ENCODE measurements at places on chromosomes 12 and 14.

DNA sequence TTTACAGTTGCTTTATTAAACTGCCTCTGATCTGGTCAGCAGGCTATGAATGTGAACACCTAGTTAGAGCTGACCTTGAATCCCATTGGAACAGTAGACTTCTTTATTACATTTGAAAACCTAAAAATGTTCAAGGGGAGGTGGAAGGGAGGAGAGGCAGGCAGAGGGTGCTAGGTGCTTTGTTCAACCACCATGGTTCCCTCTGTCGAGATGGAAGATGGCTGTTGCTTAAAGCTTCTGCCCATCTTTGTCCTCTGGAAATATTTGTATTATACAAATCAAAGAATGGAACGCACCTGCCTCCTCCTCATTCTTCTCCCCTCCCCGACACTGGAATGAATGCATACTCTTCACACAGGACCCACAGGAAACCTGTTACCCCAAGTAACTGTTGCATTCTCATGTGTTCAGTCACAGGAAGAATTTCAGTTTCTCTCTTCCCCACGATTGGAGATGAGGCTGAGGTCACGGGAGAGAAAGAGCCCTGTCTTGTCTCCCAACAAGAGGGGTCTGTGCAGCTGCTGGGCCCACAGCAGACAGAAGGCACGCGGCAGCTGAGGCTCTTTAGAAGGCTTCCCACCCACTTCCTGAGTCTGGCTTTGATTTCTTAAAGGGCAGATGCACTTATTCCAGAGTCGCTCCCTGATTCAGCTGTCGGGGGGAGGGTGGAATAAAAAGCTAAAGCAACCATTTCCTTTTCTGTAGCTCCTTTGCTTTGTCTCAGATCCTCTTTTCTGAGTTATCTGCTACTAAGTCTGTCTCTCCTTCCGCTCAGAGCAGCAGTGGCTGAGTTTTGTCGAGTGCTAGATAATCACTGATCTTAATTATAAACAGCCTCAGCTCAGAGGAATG lies 217.9 kb upstream of the BTG1 start:
- DNase-seq = peak; percentile 58

DNA sequence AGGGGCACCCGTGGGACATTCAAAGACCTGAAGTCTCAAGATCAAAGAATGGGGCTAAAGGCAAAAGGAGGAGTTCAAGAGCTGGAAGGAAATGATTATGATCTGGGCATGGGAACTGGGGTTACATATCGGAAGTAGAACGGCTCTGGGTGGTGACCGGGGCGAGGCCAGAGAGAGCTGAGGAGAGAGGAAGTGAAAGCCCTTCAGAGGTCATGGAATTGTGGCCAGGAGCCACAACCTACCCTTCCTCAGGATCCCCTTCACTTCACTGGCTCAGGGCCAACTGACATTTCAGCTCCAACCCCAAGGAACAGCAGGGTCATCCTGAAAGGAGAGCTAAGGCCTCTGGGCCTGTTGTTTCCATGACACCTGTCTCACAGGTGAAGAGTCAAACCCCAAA lies 57.8 kb downstream of the GALNT16 start:
- no peak for DNase-seq

DNA sequence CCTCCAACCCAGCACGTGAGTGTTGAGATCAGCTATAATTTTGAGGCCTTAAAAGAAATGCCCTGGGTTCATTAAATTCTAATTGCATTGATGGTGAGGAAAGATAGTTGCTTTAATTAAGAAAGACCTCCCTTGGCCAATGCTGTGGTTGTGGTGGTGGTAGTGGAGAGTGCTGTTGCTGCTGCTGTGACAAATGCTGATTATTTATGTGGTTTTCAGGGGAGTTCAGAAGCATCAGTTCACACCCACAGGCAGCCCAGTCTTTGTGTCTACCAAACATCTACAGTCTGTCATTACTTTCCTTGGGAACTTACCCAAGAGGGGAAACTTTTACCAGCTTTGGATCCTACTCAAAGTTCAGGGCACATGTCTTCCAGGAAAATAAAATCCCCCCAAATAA lies 178.4 kb upstream of the PARP11 start:
- DNase-seq = no peak

DNA sequence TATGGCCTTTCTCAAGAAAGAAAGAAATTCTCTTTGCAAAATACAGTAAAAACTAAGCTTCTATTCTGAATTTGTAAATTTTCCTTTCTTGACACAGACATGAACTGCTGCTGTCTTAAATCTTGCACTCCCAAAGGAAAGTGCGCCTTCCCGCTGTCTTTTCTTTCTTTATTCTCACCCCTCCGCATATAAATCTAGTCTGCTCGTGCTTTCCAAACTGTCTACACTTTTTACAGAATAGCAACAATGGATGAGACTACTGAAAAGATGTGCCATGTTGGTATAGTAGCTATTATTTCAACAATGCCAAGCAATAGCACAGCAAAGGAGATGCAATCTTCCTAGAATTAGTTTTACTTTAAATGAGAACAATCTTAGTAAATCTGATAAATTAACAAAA lies 328.8 kb upstream of the PDE3A start:
- DNase-seq = no peak

DNA sequence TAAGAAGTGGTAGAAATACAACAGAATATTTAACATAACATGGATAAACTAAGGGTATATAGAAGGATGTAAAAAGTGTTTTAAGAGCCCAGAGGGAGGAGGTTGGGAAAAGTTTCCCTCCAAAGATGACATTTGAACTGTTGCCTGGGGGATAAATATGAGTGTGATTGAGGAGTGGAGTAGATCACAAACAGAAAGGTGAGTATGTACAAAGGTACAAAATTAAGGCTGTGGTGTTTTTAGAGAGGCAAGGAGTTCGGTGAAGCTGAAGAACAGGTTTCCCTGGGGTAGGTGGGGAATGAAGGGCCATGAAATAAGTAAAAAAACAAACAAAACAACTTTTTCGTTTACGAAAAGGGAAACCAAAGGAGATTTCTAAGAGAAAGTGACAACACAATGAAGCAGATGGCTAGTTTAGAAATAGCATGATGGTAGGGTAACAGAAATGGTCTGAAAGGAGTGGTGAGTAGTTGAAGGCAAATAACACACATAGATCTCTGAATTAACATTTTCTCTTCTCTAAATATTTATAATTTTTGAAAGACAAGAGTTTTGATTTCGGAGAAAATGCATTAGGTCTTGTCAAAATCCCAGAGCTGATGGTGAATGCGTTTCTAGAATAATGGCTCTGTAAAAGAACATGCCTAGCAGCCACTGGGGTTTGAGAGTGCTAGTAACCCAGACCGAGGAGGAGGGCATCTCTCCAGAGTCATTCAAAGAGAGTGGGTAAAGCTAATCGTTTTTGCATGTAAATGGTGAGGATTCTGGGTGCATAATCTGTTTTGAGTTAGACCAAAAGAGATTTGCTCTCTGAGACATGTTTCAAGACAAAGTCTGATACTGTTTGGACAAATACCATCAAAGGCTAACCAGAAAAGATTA lies 240.4 kb upstream of the DCN start:
- no peak for DNase-seq

- DNase-seq = peak; percentile 49
Observed at GRCh38 chr12:115897729-115898128, 379.8 kb downstream of the MED13L start.

DNA sequence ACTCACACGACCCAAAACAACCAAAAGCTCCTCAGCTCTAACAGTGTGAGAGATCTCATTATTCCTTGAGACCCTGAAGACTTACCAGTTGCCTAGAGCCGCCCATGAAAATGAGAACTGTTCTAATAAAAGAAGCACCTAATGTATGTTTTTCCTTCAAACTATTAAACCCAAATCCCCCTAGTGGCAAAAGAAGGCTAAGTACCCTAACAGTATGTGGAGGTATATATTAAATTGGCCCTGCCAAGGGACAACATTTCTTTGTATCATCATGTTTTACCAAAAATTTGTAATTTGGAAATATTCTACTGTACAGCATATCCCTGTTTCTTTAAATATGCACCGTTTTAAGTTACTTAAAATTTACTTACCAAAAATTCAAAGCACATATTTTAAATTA lies 38.0 kb upstream of the PPFIA2 start:
- no peak for DNase-seq

GRCh38 chr12:14454098-14454907 lies 88.8 kb downstream of the ATF7IP start:
- peak; percentile 53 for DNase-seq

GRCh38 chr12:127928615-127929571 lies 338.1 kb upstream of the TMEM132C start:
- DNase-seq = peak; percentile 63

- DNase-seq = no peak
Observed at GRCh38 chr12:95017482-95017881, 14.0 kb upstream of the NDUFA12 start.

- DNase-seq = peak; percentile 37
Observed at GRCh38 chr12:110742096-110742717, 484 bp downstream of the PPP1CC start.

DNA sequence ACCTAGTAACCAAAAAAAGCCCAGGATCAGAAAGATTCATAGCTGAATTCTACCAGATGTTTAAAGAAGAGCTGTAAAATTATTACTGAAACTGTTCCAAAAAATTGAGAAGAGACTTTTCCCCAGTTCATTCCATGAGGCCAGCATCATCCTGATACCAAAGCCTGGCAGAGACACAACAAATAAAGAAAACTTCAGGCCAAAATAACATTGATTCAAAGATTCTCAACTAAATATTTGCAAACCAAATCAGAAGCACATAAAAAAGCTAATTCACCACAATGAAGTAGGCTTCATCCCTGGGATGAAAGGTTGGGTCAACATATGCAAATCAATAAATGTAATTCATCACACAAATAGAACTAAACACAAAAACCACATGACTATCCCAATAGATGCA lies 151.2 kb downstream of the PLCZ1 start:
- no peak for DNase-seq

DNA sequence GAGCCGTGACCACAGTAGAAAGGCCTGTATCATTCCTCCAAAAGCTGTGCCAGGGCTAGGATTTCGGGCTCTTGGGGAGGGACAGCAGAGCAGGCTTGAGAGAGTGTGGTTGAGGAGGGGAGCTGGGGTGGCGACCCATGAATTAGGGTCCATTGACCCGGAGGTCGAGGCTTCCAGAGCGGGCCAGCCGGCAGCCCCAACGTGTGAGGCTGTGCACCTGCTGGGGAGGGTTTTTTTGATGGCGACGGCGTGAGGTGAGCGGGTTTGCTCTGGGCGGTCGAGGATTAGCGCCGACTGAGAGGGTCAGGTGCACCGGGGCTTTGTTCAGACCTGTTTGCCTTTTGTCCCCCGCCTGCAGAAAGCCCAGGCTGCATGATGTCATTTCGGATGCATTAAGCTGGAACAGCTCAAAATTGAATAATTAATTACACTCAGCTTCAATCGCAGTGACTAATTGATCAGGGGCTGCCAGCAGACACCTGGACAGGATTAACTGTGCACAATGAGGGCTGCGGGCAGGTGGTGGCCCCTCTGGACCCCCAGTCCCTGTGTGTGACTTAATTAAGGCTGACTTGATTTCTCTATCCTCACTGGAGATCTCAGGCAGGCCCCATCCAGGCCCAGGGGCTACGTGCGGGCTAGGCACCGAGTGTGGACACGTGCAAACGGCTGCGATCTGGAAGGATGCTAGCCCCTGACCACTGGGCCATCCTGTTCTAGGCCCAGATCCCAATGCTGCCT lies 42.1 kb upstream of the MEG3 start:
- DNase-seq = no peak

DNA sequence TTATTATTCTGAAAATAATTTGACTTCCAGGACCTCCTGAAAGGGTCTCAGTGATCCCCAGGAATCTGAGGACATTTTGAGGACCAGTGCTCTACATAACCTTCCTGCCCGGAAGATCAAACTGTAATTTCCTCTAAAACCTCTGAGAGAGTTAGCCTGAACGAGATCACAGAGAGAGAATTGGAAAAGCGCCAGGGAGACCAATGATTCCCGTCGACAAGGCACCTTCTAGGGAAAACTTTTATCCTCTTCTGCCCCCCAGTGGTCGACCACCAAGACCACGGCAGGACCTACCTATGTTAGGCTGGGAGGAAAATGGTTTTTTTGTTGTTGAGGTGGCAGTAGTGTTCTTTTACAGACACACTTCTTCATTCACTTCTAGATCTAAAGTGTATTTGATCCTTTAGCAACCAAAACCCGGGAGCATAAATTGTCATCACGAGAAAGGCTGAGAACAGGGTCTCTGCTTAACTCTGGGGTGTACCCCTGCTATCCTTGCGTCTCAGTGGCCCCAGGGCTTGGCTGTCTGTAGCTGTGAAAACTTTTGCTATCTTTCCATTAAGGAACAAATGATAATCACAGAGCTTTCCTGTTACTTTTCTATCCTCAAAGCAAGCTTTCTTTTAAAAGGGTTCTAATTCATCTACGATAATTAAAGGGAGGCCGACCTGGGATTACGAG lies 62.9 kb upstream of the NID2 start:
- DNase-seq = peak; percentile 95

- no peak for DNase-seq
Observed at GRCh38 chr12:117530796-117531195, 169.4 kb upstream of the NOS1 start.

- DNase-seq = no peak
Observed at GRCh38 chr14:24273422-24273998, 2.1 kb upstream of the RABGGTA start.
